A172 (cell line): ENCODE measurements at places on chromosomes 16 and 17.

- no peak for DNase-seq
These were observed 6.5 kb downstream of the PROCA1 start for GRCh38 chr17:28705074-28705659.

- no peak for DNase-seq
These were observed 77.2 kb downstream of the SNX11 start for GRCh38 chr17:48184721-48185120.

GRCh38 chr16:77916111-77916510 is 106.2 kb upstream of the CLEC3A start:
- no peak for DNase-seq

- peak; percentile 98 for DNase-seq
These were observed 1.2 kb downstream of the TRIM47 start for GRCh38 chr17:75876938-75877751.

DNA sequence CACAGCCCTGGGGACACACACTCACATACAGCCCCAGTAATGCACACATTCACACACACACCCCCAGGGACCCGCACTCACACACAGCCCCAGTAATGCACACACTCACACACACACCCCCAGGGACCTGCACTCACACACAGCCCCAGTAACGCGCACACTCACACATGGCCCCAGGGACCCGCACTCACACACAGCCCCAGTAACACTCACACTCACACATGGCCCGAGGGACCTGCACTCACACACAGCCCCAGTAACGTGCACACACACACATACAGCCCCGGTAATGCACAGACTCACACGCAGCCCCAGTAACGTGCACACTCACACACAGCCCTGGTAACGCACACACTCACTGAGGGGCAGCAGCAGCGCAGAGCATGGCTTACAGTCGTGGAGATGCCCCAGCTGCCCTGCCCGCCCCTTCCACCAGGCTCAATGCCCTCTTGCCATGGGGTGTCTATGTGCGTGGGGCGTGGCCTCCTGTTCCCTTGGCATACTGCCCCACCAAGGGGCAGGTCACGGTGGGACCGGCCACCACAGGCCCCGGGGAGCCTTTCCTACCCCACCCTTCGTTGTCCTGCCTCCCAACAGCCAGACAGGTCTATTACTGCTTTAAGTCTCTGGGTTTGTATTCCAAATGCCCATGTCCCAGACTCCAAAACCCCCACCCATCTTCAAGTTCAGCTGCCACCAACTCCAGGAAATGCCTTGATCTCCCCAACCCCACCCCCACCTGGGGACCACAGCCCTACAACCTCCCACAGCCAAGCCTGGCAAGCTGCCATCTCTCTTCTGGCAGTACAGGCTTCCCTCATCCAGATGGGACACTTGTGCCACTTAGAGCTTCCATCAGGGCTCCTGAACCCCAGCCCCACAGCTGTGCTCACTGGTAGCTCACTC is 2.7 kb downstream of the CCDC102A start:
- no peak for DNase-seq
